Kidney (tissue), 22 donors: ENCODE measurements at places on chromosomes 1 and 21. TPM values are rescaled to one million over a fixed set of nuclear protein-coding genes. Genes with fewer than 3 reads are reported as not detected.

GRCh38 chr1:15153184-15153841 is at the start of gene TMEM51:
TMEM51 (plus strand) TSS chr1:15153747; CDS start chr1:15215088, 61,341 bp downstream.
- peak; percentile 92 for DNase-seq

GRCh38 chr1:181779343-181779742 is 282.2 kb downstream of the ZNF648 start:
- no peak for DNase-seq

The RBM15 gene
- 27.8 TPM for total RNA-seq

DNA sequence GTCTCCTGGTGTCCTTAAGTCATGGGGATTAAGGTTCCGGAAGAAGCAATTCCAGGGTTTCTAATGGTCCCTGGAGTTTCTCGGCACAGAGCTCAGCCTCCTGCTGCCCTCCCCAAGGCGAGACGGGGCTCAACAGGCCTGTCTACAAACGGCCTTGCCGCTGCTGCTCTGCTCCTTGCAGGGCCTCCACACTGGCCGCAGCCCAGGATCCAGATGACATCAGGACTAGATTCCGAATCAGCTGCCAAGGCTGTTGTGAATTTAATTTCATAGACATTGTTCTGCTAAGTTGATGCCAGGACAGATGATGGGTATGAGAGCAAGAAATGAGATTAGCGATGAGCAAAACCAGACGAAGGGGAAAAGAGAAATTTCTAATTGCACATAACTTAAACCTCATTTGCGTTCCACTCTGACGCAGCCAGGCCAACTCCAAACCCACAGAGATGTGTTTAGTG is 103.6 kb upstream of the BACE2 start:
- no peak for DNase-seq

- DNase-seq = no peak
Observed at GRCh38 chr1:175124861-175125260, 57.2 kb downstream of the TNN start.

GRCh38 chr1:77133731-77134358 is 85.4 kb downstream of the PIGK start:
- DNase-seq = no peak

GRCh38 chr1:223331301-223331700 is 32.7 kb downstream of the SUSD4 start:
- DNase-seq = peak; percentile 12

DNA sequence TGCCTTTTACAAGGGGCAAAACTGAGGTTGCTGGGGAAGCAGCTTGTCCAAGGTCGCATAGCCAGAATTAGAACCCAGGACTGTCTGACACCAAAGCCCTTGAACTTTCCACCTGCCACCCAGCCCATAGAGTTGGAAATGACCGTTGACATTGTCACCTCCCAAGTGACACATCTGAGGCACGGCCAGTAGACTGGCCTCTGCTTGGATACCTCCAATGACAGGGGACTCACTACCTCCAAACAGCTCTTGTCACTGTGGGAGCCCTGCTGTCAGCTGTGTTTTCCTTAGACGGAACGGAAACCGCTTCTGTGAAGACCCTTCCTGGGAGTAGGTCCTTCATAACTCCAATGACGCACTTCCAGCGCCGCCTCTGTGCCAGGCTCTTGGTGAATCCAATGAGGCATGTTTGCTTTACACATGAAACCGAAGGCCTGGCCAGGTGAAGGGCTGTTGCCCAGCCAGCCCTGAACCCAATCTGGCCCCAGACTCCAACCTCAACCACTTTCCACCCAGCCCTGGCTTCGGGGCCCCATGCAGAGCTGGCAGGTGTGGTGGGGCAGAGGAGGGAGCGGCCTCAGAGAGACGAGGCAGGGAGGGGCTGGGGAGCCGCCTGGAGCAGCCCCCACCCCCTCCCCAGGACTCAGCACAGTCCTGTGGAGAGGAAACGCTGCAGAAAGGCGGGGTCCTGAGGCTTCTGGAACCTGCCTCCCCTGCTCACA is 109.2 kb upstream of the IFFO2 start:
- DNase-seq = no peak

- no peak for DNase-seq
Observed at GRCh38 chr1:100941098-100941527, 45.2 kb downstream of the SLC30A7 start.

DNA sequence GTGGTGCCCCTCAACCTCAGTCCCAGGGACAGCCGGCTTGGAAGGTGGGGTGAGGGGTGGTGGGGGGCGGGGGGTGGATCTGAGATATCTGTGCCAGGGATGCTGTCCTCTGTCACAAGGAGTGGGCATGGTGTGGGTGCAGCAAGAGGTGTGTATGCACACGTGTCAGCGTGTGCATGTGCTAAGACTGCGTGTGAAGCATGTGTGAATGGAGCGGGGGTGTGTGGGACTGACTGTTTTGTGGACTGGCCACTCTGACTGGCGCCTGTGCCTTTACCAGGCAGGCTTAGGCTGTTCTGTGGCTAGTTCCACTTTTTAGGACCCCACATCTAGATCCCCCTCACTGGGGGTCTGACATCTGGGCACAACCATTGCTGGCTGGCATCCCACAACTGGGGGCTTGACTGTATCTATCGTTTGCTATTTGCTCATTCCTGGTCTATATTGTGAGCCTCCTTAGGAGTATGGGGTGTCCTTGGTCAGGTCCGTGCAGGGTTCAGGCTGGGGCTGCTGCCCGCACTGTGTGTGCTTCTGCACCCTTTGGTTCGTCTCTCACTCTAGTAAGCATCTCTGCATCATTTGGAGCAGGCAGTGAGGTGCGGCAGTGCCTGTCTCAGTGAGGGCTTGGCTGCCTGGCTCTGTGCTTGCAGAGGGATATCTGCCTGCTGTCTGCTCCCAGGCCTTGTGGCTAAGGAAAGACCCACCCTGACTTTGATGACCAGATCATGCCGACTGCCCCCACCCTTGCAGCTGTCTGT is 1.9 kb downstream of the AMPD2 start:
- no peak for DNase-seq

The SLC22A15 gene
- total RNA-seq = 9.8 TPM

The FALEC gene
- total RNA-seq = not detected
